ENCODE measurements at places on chromosomes 1 and 21.

DNA sequence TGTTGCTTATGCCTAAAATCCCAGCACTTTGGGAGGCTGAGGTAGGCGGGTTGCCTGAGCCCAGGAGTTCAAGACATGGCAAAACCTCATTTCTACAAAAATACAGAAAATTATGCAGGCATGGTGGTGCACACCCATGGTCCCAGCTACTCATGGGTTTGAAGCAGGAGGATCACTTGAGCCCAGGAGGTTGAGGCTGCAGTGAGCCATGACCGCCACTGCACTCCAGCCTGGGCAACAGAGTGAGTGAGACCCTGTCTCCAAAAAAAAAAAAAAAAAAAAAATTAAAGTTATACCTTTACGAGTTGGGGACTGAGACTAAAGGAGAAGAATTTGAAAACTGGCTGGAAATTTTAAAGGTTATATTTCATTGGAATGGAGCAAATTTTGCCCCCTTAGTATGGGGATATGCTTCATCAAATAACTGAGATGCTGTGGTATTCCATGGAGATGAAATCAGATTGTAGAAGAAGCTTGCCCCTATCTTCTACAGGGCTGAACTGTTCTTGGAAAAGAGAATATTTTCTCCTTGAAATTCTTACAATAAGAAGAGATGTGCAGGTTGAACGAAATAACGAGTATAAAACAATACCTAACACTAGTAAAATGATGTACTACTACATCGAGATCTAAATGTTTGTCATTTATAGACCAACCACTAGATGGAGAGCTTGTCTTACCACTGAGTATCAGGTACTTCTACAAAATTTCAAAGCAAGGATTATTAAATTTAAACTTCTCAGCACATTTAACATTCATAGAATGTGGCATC lies 34.9 kb upstream of the SCYL3 start:
- DNase-seq = peak; percentile 64

- DNase-seq = no peak
Observed at GRCh38 chr1:30417001-30417700, 306.2 kb downstream of the MATN1 start.

GRCh38 chr21:40481764-40482163 lies 365.2 kb downstream of the DSCAM start:
- no peak for DNase-seq

DNA sequence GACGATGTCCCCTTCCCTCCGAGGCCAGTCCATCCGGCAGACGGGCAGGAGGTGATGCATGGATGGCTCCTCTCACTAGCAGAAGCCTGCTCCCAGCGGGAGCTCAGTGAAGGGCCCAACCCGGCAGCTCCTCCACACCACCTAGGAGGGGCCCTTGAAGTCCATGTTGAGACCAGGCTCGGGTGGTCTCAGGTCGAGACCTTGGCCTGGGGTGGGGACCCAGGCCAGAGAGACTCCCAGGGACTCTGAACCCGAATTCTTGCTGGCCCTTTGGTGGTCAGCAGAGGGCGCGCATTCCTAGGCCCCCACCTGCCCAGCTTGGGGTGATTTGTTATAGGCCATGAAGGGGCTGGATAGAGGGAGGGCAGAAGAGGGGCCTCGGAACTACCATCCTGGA lies 642 bp upstream of the NT5C1A start:
- DNase-seq = no peak

DNA sequence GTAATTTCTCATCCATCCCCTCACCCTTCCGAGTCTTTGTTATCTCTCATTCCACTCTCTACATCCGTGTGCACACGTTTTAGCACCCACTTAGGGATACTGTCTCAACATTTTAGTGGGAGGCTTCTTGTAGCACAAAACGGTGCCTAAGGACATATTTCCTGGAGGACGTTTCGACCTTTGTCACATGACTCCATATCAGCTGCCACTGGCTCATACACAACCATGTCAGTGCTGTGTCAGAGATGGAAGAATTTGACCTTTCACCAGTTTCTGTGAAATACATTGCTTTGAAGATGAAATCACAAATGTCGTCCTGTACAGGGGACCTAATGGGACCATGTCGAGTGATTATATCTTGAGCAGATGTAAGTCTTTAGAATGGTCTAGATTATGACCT lies 15.6 kb downstream of the B3GALT5 start:
- no peak for DNase-seq

- DNase-seq = peak; percentile 84
Observed at GRCh38 chr1:22831729-22832413, 121.2 kb downstream of the EPHB2 start.

DNA sequence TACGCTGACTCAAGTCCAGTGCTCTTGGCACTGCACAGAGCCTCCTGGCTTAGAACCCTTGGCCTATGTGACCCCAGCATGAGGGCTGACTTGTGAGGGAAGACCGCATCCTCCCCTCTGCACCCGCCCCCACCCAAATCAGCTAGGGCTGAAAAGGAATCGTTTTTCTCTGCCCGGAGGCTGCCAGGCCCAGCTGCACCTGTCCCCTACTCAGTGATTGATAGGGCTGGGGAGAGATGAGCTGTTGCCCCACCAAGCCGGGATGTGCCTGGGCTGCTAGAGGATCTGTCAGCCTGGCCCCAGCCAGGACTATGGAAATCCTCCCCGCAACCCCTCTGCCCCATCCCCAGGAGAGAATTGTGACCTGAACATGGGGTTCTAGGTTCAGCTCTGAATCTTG lies 20.6 kb downstream of the MYOG start:
- DNase-seq = no peak

- DNase-seq = no peak
Observed at GRCh38 chr21:16709866-16710550, 802.8 kb upstream of the CXADR start.

DNA sequence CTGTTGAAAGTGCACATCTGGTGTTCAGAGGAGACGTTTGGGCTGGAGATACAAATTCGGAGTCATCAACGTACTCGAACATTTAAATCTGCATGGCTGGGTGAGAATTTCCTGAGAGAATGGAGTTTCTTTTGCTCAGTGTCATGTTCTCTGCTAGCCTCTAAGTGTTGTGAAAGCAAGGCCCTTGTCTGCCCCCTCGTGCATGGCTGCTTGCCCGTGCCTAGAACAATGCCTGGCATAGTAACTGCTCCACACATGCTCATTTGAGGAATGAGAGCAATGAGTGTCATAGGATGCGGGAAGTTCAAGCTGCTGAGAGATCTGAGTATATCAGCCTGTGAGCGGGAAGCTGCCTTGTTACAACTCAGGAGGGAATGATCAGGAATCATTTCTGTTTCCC lies 171.1 kb upstream of the CSF3R start:
- DNase-seq = no peak

DNA sequence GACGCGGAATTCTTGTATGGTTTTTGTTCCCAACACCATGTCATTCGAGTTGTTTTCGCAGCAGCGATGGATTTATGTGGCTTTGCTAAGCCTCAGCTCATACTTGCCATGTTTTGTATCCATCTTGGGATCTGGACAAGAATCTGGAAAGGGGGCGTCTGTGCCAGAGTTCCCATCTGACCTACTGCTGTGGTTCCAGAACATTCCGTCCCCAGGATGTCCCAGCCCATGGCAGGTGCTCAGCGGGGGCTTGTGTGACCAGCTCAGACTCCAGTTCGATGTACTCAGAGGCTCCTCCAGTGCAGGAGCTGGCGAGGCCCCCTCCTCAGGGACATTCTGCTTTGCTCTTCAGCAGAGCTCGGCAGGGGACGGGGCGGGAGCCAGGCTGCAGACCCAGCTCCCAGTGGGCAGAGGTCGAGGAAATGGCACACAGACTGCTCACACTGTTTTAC lies 24.0 kb upstream of the ADARB1 start:
- no peak for DNase-seq

DNA sequence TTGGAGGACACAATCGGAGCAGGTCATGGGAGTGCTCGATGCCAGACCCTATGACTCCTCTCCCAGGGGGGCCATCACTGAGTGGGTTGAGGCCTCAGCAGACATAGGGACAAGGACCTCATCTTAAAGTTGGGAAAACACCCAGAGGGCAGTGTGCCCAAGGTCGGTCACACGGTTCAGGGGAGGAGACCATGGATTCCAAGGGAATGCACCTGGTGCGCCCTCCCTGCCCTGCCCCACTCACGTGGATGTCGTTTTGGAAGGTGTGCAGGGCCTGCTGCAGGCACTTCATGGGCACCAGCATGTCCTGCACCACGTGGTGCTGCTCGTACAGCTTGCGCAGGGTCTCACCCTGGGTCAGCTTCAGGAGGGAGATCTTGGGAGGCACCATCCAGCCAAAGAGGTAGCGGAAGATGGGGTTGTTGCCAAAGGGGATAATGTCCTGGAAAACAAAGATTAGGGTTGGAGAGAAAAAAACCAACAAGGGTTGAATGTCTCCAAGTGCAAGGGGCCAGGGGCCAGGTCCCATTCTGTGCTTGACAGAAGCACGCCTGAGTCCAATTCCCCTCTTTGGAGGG lies 33.1 kb downstream of the DHCR24 start:
- DNase-seq = no peak

DNA sequence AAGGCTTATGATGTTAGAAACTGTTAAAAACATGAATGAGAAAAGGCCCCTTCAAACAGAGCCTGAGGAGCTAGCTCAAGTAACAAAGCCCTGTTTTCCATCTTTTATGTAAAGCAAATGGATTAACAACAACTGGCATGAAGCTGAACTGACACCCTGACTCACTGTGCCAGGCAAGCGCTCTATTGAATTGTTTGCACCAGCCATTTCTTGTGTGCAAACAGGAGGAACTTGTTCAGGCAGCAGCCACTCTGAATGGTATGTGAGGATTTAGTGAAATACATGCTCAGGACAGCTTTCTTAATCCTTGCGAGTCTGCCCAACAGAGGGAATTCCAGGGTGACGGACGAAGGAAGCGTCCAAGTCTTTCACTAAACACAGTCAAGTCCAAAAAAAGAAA lies 291.1 kb upstream of the ADGRL2 start:
- DNase-seq = no peak

- DNase-seq = no peak
Observed at GRCh38 chr1:183884526-183884925, 79.6 kb downstream of the RGL1 start.

DNA sequence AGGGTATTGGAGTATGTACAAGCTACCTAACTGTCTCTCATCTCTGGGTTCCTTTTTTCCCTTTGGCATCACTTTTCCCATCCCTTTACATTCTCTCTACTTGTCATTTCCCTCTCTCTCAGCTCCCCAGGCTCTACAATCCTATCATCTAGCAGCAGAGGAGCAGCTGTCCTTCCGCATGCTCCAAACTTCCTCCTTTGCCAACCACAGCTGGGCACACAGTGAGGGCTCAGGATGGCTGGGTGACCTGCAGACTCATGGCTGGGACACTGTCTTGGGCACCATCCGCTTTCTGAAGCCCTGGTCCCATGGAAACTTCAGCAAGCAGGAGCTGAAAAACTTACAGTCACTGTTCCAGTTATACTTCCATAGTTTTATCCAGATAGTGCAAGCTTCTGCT lies 561 bp downstream of the CD1E start:
- no peak for DNase-seq

- DNase-seq = no peak
Observed at GRCh38 chr21:26965907-26966581, 844 bp downstream of the ADAMTS5 start.

- no peak for DNase-seq
Observed at GRCh38 chr21:34736116-34736874, 67.5 kb downstream of the CLIC6 start.

- peak; percentile 33 for DNase-seq
Observed at GRCh38 chr1:166975361-166976129, at the start of gene ILDR2. Gene ILDR2, minus strand, starts transcription at chr1:166975540. Its CDS starts 272 bp downstream, at chr1:166975268.

DNA sequence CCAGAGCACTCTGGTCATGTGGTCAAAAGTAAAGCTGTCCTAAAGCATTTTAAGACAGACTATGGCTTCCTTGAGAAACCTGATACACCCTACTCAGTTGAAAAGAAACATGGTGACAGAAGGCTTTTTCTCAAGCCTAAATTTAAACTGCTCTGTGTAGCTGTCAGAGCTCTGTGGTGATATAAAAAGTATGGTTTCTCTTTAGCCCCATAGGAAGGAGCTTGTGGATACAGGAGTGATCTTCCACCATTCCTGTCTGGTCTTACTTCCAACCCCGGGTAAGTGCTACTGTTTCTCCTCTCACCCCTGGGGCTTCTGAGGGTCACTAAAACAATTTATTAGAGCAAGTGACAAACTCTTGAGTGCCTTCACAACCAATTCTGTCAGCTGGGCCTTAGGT lies 8.5 kb downstream of the TP53BP2 start:
- no peak for DNase-seq

- no peak for DNase-seq
Observed at GRCh38 chr1:90720145-90720636, 3.1 kb upstream of the BARHL2 start.

DNA sequence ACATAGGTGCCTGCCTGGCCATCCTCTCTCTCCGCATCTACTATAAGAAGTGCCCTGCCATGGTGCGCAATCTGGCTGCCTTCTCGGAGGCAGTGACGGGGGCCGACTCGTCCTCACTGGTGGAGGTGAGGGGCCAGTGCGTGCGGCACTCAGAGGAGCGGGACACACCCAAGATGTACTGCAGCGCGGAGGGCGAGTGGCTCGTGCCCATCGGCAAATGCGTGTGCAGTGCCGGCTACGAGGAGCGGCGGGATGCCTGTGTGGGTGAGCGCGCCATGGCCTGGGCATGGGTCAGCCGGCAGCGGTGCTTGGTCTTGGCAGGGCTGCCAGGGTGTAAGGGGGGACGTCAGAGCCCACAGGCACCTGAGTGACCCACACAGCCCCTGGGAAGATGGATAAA lies 13.3 kb downstream of the EPHA8 start:
- DNase-seq = no peak

GRCh38 chr1:150622303-150622975 lies 7.0 kb downstream of the ENSA start:
- no peak for DNase-seq

GRCh38 chr21:29343519-29343918 lies 44.8 kb downstream of the BACH1 start:
- DNase-seq = no peak

DNA sequence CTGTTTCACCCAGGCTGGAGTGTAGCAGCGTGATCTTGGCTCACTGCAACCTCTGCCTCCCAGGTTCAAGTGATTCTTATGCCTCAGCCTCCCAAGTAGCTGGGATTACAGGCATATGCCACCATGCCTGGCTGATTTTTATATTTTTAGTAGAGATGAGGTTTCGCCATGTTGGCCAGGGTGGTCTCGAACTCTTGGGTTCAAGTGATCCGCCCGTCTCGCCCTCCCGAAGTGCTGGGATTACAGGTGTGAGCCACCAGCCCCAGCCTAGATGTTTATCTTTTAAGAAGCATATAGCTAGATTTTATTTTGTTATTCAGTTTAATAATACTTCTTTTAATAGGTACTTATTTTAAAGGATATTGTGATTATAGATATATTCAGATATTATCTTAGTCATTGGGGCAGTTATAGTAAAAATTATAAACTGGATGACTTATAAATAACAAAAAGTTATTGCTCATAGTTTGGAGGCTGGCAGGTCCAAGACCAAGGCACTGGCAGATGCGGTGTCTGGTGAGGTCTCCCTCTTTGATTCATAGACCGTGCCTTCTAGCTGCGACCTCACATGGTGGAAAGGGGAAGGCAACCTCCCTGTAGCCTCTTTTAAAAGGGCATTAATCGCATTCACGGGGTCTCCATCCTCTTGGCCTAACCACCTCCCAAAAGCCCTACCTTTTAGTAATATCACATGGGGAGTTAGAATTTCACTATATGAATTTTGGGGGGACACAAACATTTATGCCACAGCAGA lies 3.1 kb upstream of the KCNE2 start:
- no peak for DNase-seq

All from Caki2 (cell line).